Cardiac muscle cell (in vitro differentiated cells and primary cell): ENCODE measurements at places on chromosomes 5 and 9. TPM values are rescaled to one million over a fixed set of nuclear protein-coding genes. Genes with fewer than 3 reads are reported as not detected.

The MEIKIN gene
- not detected in 2 replicates for total RNA-seq

The THG1L gene
- total RNA-seq: 10.0 and 10.4 TPM in 2 replicates

The DDX4 gene
- total RNA-seq: not detected in 2 replicates

The SLC6A18 gene
- not detected in 2 replicates for total RNA-seq

The ADGRD2 gene
- total RNA-seq: not detected in 2 replicates

The IGFBPL1 gene
- 12.6 and 24.2 TPM in 2 replicates for total RNA-seq

The PCDHGB1 gene
- total RNA-seq: 1.8 and 3.7 TPM in 2 replicates

The AQP7 gene
- total RNA-seq: 3.8 and 5.5 TPM in 2 replicates

The MARVELD2 gene
- 3.7 and 4.9 TPM in 2 replicates for total RNA-seq

The TXNDC8 gene
- total RNA-seq: not detected in 2 replicates

The PCDHB5 gene
- total RNA-seq: 27.5 and 72.8 TPM in 2 replicates

The OR1J2 gene
- not detected in 2 replicates for total RNA-seq

The MYOZ3 gene
- total RNA-seq: 2.1 and 6.8 TPM in 2 replicates

The HTR4 gene
- total RNA-seq: 0.67 and 2.3 TPM in 2 replicates

The MAMDC2 gene
- 0.32 and 0.54 TPM in 2 replicates for total RNA-seq

The ANKRD20A1 gene
- 0.07 and 0.12 TPM in 2 replicates for total RNA-seq

The KCTD16 gene
- total RNA-seq: 0.35 and 0.66 TPM in 2 replicates

The JAK2 gene
- total RNA-seq: 6.0 and 6.6 TPM in 2 replicates

The ADAMTS2 gene
- 2.5 and 8.8 TPM in 2 replicates for total RNA-seq

The NUTM2F gene
- 1.7 TPM in 1 of 2 replicates, not detected in the other for total RNA-seq

The GABRP gene
- 0.30 and 0.39 TPM in 2 replicates for total RNA-seq

The CSF1R gene
- total RNA-seq: 0.04 TPM in 1 of 2 replicates, not detected in the other

The RORB gene
- 0.03 and 0.04 TPM in 2 replicates for total RNA-seq

The GMCL2 gene
- not detected in 2 replicates for total RNA-seq

The CTXN3 gene
- total RNA-seq: not detected in 2 replicates

The ADAMTSL2 gene
- 27.2 and 38.3 TPM in 2 replicates for total RNA-seq

The SETD9 gene
- 4.4 and 7.9 TPM in 2 replicates for total RNA-seq

The NKD2 gene
- total RNA-seq: 3.4 and 4.4 TPM in 2 replicates

The PDE6A gene
- 0.21 TPM in 1 of 2 replicates, not detected in the other for total RNA-seq

The SMIM27 gene
- total RNA-seq: 6.5 and 11.2 TPM in 2 replicates

The KLF4 gene
- 0.56 and 1.4 TPM in 2 replicates for total RNA-seq

The RPL37 gene
- total RNA-seq: 115 and 181 TPM in 2 replicates

The CCDC180 gene
- total RNA-seq: 3.7 and 15.7 TPM in 2 replicates

The WDR38 gene
- total RNA-seq: not detected in 2 replicates

The DRD1 gene
- total RNA-seq: 1.3 and 3.1 TPM in 2 replicates

The IARS1 gene
- 96.3 and 97.0 TPM in 2 replicates for total RNA-seq

The PCDHGB7 gene
- 11.3 and 19.9 TPM in 2 replicates for total RNA-seq

The SLC6A7 gene
- total RNA-seq: not detected in 2 replicates

The IRF1 gene
- 5.5 and 6.0 TPM in 2 replicates for total RNA-seq

The TNC gene
- total RNA-seq: 29.7 and 39.2 TPM in 2 replicates

The GRM6 gene
- not detected in 2 replicates for total RNA-seq
